ENCODE measurements at places on chromosomes 13 and 19.
A peak's percentile ranks its signal among the peaks of the same experiment; 100 is the strongest.

DNA sequence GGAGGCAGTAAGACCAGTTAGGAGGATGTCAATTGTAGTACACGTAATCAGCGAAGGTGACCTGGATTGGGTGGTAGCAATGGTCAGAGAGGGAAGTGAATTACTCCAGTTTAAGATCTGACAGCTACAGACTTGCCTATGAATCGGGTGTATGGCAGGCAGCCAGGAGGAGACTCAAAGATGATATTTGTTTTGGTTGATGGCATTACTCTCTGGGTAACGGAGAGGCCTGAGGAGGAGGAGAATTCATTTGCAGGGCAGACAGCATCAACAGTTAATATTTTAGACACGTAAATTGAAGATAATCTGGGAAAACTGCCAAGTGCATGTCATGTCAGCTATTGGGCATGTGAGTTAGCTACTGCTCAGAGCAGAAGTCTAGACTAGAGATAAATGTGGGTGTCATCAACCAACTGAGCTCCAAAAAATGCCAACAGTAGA lies 109.2 kb downstream of the SGCG start:
- DNase-seq, result no peak

DNA sequence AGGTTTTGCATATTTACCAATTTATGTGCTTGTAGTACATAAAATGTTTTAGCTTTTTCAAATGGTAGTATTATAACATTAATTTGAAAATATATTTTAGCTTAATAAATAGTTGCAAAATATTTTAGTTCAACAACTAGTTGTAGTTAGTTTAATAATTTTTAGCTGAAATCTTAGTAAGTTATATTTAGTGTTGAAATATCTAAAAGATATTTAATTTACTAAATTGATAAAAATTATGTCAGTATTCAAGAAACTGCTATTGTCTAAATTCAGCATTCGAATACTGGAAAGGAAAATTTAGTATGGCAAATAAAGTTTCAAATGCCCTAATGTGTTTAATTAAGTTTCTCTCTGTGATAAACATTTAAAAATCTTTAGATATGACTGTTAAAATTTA lies 754.5 kb upstream of the MIR17HG start:
- DNase-seq, result no peak

GRCh38 chr13:74067818-74068217 lies 66.4 kb downstream of the KLF12 start:
- no peak for DNase-seq

DNA sequence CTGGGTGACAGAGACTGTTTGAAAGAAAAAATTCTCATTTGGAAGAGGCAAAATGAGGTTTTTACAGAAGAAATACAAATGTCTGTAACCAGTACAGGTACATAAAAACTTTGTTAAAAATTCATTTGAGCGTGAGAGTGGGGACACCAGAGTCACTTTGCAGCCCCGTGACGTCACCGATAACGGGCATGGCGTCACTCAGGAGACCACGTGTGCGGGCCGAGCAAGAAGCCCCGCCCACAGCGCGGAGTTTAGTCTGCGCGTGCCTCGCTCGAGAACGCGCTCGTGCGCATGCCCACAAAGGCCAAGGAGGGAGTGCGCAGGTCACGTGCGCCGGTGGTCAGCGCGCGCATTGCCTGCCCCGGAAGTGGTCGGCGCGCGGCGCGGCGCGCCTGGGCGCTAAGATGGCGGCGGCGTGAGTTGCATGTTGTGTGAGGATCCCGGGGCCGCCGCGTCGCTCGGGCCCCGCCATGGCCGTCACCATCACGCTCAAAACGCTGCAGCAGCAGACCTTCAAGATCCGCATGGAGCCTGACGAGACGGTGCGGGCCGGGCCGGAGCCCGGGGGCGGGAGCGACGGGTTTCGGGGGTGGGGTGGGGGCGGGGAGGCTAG lies at the start of gene RAD23A:
Gene RAD23A (plus strand): TSS at position 384 of the 613 bp plus-strand sequence. CDS start 87 bp downstream, at position 471.
- DNase-seq, result peak; percentile 58

GRCh38 chr13:108435393-108436149 lies 166.1 kb downstream of the TNFSF13B start:
- no peak for DNase-seq
